ENCODE measurements at places on chromosomes 1 and 21.

DNA sequence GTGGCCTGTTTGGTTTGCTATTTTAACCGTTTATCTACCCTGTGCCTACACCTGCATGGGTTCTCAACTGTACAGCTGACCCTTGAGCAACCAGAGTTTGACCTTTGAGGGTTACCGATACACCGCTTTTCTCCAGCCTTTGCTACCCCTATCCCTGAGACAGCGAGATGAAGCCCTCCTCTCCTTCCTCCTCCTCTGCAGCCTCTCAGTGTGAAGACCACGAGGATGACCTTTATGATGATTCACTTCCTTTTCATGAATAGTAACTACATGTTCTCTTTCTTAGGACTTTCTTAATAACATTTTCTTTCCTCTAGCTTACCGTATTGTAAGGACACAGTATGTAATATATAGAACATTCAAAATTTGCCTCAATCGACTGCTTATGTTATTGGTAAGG lies 14.5 kb upstream of the RNF187 start:
- no peak overlapping the region for H3K4me3 ChIP-seq
- DNase-seq, result no peak
- H3K36me3 ChIP-seq, result no peaks in the 10 kb centered on the region
- no peak overlapping the region for H3K27ac ChIP-seq
- peaks cover 58% of the 10 kb centered on the region for H3K27me3 ChIP-seq

DNA sequence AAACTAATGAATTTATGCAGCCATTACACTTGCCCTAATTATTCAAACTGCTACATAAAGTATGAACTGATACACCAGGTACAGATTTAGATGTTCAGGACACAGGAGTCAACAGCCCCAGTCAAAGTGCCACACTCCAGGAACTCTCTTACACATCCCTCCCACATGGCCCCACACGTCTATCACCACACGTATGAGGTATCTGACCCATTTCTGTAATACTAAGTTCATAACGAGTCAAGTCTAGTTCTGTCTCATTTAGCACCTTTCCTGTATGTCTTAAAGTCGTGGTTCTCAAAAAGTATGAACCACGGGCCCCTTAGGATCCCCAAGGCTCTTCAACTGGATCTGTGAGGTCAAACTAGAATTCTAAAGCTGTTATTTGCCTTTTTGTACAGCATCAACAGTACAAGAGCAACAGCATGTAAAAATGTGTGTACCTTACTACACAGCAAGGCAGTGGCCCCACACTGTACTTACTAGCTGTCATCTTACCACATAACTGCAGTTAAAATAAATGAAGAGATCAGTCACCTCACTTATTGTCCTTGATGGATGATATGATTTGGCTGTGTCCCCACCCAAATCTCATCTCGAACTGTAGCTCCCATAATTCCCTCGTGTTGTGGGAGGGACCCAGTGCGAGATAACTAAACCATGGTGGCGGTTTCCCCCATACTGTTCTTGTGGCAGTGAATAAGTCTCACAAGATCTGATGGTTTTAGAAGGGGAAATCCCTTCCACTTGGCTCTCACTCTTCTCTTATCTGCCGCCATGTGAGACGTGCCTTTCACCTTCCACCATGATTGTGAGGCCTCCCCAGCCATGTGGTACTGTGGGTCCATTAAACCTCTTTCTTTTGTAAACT lies 42.6 kb downstream of the SIPA1L2 start:
- H3K27me3 ChIP-seq, result no peaks in the 10 kb centered on the region
- H3K36me3 ChIP-seq, result no peaks in the 10 kb centered on the region
- DNase-seq, result no peak
- H3K4me1 ChIP-seq, result peaks cover 22% of the 10 kb centered on the region
- no peak overlapping the region for H3K4me3 ChIP-seq

DNA sequence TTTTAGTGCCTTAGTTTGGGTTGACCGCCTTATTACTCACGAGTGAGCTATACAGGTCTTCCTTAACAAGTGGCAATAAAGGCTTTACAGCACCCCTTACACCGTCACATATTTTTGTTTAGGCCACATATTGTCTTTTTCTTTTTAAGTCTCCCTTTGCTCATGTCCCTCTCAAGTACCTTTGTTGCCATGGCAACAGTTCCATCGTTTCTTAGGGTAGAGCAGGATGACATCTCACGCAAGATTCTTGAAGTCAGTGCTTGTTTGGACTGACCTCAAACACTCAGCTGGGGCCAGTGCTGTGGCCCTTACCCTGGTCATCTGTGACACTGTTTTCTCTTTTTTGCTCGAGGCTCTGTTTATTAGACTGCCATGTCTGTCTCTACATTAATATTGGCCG lies 69.8 kb downstream of the PBX1 start:
- no peaks in the 10 kb centered on the region for H3K36me3 ChIP-seq
- no peaks in the 10 kb centered on the region for H3K27me3 ChIP-seq
- H3K4me3 ChIP-seq, result no peak overlapping the region

DNA sequence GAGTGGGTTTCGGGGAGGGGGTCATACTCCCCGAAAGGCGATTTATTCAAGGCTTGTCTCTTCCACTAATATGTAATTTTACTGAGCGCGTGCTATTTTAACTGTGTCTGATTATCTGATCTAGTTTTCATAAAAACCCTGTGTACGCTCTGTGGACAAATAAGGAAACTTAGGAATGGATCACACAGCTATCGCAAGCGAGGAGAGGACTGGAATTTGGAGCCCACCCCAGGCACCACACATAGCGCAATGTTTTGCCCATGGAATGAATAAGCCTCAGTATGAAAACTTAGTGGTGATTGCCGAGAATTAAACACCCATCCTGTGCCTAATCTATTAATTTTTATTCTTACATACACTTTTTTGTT lies 9.8 kb upstream of the RAB42 start:
- H3K27me3 ChIP-seq, result no peaks in the 10 kb centered on the region
- H3K4me1 ChIP-seq, result peaks cover 40% of the 10 kb centered on the region

DNA sequence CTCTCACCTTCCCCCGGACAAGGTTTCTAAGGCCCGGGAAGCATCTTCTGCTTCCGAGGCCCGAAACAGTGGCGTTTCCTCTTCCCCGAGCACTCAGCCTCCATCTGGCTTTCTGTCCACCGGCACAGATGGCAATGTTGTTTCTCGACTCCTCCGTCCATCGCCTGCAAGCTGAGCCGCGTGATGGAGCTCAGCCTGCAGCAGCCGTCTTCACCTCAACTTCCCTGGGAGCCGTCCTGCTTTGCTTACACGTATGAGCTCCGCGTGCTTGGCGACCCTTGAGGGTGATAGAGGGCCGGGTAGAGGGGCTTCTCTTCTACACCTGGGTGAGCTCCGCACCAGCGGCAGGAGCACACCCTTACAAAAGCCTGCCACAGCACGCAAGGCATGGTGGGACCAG lies 80.4 kb downstream of the AJAP1 start:
- H3K27ac ChIP-seq, result no peak overlapping the region
- H3K4me3 ChIP-seq, result no peak overlapping the region
- peaks cover 5% of the 10 kb centered on the region for H3K4me1 ChIP-seq
- no peak for DNase-seq
- no peaks in the 10 kb centered on the region for H3K27me3 ChIP-seq

DNA sequence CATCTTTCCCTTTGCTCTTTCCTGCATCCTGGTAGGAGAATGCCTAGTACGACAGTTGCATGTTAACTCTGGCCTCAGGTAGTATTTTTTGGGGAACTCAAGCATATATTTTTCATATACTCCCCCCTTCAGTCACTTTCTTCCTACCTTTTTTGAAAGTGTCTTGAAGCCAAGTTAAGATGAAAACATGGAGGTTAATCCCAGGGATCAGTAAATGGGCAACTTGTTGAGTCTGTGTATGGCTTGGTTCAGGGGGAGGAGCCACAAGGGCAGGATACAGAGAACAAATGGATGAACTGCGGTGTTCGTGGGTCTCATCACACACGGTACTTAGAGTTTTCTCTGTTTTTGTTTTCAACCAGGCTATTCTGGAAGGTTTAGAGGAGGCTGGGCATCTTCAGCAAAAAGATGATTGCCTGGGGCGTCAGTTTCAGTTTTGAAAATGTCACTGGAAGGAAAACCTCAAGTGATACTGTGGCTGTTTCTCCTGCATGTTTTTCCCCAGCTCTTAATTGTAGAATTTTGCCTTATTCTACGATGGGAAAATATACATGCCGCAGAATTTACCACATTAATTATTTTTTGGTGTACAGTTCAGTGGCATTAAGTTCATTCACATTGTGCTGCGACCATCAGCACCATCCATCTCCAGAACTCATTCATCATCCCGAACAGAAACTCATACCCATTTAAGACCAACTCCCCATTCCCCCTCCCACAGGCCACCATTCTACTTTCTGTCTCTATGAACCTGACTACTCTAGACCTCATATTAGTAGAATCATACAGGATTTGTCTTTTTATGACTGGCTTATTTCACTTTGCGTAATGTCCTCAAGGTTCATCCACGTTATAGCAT lies 71.5 kb downstream of the MAP10 start:
- no peak for DNase-seq
- no peaks in the 10 kb centered on the region for H3K27me3 ChIP-seq
- H3K36me3 ChIP-seq, result no peaks in the 10 kb centered on the region
- H3K27ac ChIP-seq, result no peak overlapping the region
- H3K4me1 ChIP-seq, result no peaks in the 10 kb centered on the region
- no peak overlapping the region for H3K4me3 ChIP-seq

GRCh38 chr1:6995789-6996188 lies 210.5 kb downstream of the CAMTA1 start:
- H3K4me3 ChIP-seq, result no peak overlapping the region
- no peaks in the 10 kb centered on the region for H3K27me3 ChIP-seq
- no peaks in the 10 kb centered on the region for H3K4me1 ChIP-seq
- DNase-seq, result no peak

DNA sequence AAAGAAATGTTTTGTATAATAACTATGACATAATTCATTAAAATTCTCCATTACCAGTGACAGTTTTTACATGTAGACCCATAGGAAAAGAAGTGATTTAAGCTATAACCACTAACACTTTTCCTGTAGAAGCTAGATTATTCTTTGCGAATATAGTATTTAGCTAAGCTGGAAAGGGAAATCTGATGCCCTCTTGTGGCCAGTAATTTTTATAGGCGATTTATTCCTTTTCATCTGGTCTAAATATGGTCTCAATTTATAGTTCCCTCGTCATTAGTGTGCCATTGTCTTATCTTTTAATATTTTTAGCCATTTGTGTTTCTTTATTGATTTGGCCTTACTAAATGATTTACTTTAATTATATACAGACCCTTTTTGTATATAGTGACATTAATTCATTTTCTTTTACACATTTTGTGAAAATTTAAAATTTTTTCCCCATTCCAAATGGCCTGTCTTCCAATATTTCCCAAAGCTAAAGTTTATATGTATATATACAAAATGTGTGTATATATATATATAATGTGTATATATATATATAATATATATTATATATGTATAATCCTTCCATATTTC lies 26.7 kb downstream of the BTG3 start:
- H3K36me3 ChIP-seq, result no peaks in the 10 kb centered on the region
- H3K4me1 ChIP-seq, result no peaks in the 10 kb centered on the region
- no peaks in the 10 kb centered on the region for H3K27me3 ChIP-seq

- H3K27ac ChIP-seq, result peak overlapping the region; percentile 92
- H3K4me1 ChIP-seq, result peaks cover 26% of the 10 kb centered on the region
- peaks cover 12% of the 10 kb centered on the region for H3K36me3 ChIP-seq
- H3K27me3 ChIP-seq, result no peaks in the 10 kb centered on the region
Measured at GRCh38 chr21:29074007-29074376, 544 bp upstream of the CCT8 start.

- H3K4me3 ChIP-seq, result no peak overlapping the region
- no peaks in the 10 kb centered on the region for H3K36me3 ChIP-seq
- H3K27ac ChIP-seq, result no peak overlapping the region
- H3K27me3 ChIP-seq, result no peaks in the 10 kb centered on the region
Measured at GRCh38 chr1:16918371-16918770, 3.4 kb upstream of the CROCC start.

- no peak overlapping the region for H3K27ac ChIP-seq
- no peak for DNase-seq
- H3K4me3 ChIP-seq, result no peak overlapping the region
- H3K36me3 ChIP-seq, result no peaks in the 10 kb centered on the region
Measured at GRCh38 chr21:32248571-32249461, 30.0 kb downstream of the MIS18A start.

DNA sequence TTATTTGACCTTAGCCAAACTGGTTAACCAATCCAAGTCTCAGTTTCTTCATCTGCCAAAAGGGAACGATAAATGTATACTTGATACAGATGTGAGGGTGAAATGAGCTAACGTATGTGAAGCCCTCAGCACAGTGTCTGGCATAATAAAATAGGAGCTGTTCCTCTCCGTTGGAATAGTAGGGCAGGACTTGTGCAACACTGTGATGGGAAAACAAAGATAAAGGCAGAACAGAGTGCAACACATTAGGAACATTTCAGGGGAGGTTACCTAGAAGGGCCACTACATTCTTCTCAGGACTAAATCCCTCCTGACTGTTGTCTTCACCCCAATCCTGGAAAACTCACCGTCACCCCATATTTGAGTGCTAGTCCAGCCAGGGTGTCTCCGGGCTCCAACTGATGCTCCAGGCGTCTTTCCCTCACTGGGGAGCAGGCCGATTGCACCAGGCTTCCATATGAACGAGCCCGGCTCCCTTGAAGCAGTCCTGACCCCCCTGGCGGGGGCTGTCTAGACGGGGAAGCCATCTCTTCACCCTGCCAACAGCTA lies 896 bp downstream of the LYSMD1 start:
- H3K36me3 ChIP-seq, result peaks cover 16% of the 10 kb centered on the region
- peaks cover 37% of the 10 kb centered on the region for H3K4me1 ChIP-seq

GRCh38 chr1:205365945-205366463 lies 9.3 kb upstream of the KLHDC8A start:
- no peaks in the 10 kb centered on the region for H3K36me3 ChIP-seq
- H3K27me3 ChIP-seq, result no peaks in the 10 kb centered on the region
- no peak overlapping the region for H3K4me3 ChIP-seq
- no peaks in the 10 kb centered on the region for H3K4me1 ChIP-seq
